Airway epithelial cell (primary cell): ENCODE measurements at places on chromosomes 12 and 14. TPM values are rescaled to one million over a fixed set of nuclear protein-coding genes. Genes with fewer than 3 reads are reported as not detected.

SYT1 gene
- 0.05 and 0.49 TPM in 2 replicates for total RNA-seq

ACSM4 gene
- total RNA-seq, result not detected in 2 replicates

ACIN1 gene
- total RNA-seq, result 60.9 and 67.5 TPM in 2 replicates

SLC4A8 gene
- total RNA-seq, result 0.23 and 0.28 TPM in 2 replicates
